ENCODE measurements at places on chromosomes 3 and 15. TPM values are rescaled to one million over a fixed set of nuclear protein-coding genes. Genes with fewer than 3 reads are reported as not detected.

SENP5 gene
- total RNA-seq: 15.3 TPM

C3orf49 gene
- total RNA-seq: not detected

KLHL6 gene
- total RNA-seq: not detected

GOLGA8S gene
- total RNA-seq: 0.39 TPM

INKA1 gene
- total RNA-seq: 4.9 TPM

TGM4 gene
- not detected for total RNA-seq

HLTF gene
- total RNA-seq: 31.4 TPM

THAP10 gene
- total RNA-seq: 1.5 TPM

NTRK3 gene
- 2.0 TPM for total RNA-seq

CALML4 gene
- total RNA-seq: 1.1 TPM

RAB6B gene
- 1.7 TPM for total RNA-seq

AP2M1 gene
- total RNA-seq: 299 TPM

C3orf20 gene
- total RNA-seq: not detected

GOLGA6L10 gene
- total RNA-seq: 0.10 TPM

B4GALT4 gene
- total RNA-seq: 20.8 TPM

SLC7A14 gene
- total RNA-seq: 0.06 TPM

ACTC1 gene
- total RNA-seq: not detected

DMXL2 gene
- total RNA-seq: 21.9 TPM

SLC25A20 gene
- total RNA-seq: 16.7 TPM

ATP13A4 gene
- total RNA-seq: not detected
